Heart left ventricle (tissue), 16 donors: ENCODE measurements at places on chromosomes 11 and 22.

GRCh38 chr11:68983801-68984200 is 3.0 kb upstream of the MRGPRD start:
- H3K4me3 ChIP-seq: no peak overlapping the region
- no peaks in the 10 kb centered on the region for H3K36me3 ChIP-seq
- peaks cover 7% of the 10 kb centered on the region for H3K4me1 ChIP-seq
- H3K27ac ChIP-seq: no peak overlapping the region
- H3K27me3 ChIP-seq: no peaks in the 10 kb centered on the region

- H3K27me3 ChIP-seq: no peaks in the 10 kb centered on the region
- H3K36me3 ChIP-seq: peaks cover 32% of the 10 kb centered on the region
- no peak overlapping the region for H3K4me3 ChIP-seq
Measured at GRCh38 chr11:65213322-65214211, 31.8 kb downstream of the CAPN1 start.

DNA sequence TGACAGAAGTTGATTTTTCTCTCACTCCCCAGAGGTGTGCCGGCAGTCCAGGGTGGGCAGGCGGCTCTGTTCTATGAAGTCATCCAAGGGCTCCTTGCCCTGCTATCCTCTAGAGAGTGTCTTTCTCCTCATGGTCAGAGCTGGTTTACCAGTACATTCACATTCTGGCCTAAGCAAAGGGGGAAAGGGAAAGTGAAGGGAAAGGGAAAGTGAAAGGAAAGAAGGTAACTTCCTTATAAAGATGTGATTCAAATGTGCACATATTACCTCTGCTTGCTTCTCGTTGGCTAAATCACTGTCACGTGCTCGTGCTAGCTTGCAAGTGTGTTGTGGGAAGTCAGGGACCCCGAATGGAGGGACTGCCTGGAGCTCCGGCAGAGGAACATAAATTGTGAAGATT is 2.9 kb upstream of the HTATIP2 start:
- H3K27ac ChIP-seq: no peak overlapping the region
- peaks cover 13% of the 10 kb centered on the region for H3K4me1 ChIP-seq
- DNase-seq: no peak
- H3K36me3 ChIP-seq: no peaks in the 10 kb centered on the region
- no peaks in the 10 kb centered on the region for H3K27me3 ChIP-seq

DNA sequence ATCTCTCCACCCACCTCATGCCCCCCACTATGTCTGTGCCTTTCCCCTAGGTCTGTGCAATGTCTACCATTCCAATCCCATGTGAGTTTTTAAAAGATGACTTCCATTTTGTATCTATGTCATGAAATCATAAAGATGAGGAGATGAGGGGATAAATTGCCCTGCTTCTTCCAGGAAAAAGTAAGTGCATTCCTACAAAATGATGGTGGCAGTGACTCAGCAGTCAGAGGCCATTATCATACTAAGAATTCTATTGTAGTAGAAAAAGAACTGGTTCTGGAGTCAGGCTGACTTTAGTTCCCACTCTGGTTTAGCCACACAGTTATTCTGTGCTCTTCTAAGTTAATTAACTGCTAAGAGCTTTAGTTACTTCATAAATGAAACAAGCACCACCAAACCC is 89.6 kb upstream of the API5 start:
- H3K36me3 ChIP-seq: no peaks in the 10 kb centered on the region
- no peak overlapping the region for H3K27ac ChIP-seq
- H3K4me3 ChIP-seq: no peak overlapping the region
- no peaks in the 10 kb centered on the region for H3K4me1 ChIP-seq

DNA sequence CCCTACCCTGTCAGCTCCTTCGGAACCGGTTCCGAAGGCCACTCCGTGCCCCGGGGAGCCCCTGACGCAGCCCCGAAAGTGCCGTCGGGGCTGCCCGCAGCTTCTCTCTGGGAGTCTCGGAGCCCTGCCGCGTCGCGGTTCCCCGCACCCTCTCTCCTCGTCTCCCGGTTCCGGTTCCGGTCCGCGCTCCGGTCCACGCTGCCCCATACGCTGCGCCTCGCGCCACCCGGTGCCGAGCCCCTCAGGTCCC is 618 bp downstream of the MTA2 start:
- H3K36me3 ChIP-seq: peaks cover 62% of the 10 kb centered on the region
- peak overlapping the region; percentile 100 for H3K27ac ChIP-seq
- H3K27me3 ChIP-seq: no peaks in the 10 kb centered on the region

- H3K27ac ChIP-seq: no peak overlapping the region
- peaks cover 6% of the 10 kb centered on the region for H3K4me1 ChIP-seq
- H3K27me3 ChIP-seq: no peaks in the 10 kb centered on the region
- H3K4me3 ChIP-seq: no peak overlapping the region
Measured at GRCh38 chr22:24492391-24492790, 2.7 kb upstream of the UPB1 start.

GRCh38 chr11:95498722-95499425 is 267.9 kb upstream of the SESN3 start:
- peaks cover 7% of the 10 kb centered on the region for H3K4me1 ChIP-seq
- no peaks in the 10 kb centered on the region for H3K36me3 ChIP-seq
- no peak overlapping the region for H3K27ac ChIP-seq
- no peak overlapping the region for H3K4me3 ChIP-seq
- H3K27me3 ChIP-seq: no peaks in the 10 kb centered on the region

- DNase-seq: no peak
- H3K4me1 ChIP-seq: no peaks in the 10 kb centered on the region
- H3K36me3 ChIP-seq: peaks cover 98% of the 10 kb centered on the region
- no peaks in the 10 kb centered on the region for H3K27me3 ChIP-seq
- H3K4me3 ChIP-seq: no peak overlapping the region
Measured at GRCh38 chr11:93756748-93757147, 15.3 kb downstream of the C11orf54 start.

- no peak overlapping the region for H3K4me3 ChIP-seq
- no peaks in the 10 kb centered on the region for H3K36me3 ChIP-seq
- H3K27me3 ChIP-seq: no peaks in the 10 kb centered on the region
- no peak overlapping the region for H3K27ac ChIP-seq
Measured at GRCh38 chr11:19419021-19419750, 178.4 kb upstream of the E2F8 start.

GRCh38 chr11:33682446-33682845 is 18.2 kb downstream of the C11orf91 start:
- no peaks in the 10 kb centered on the region for H3K36me3 ChIP-seq
- no peak overlapping the region for H3K27ac ChIP-seq
- no peak overlapping the region for H3K4me3 ChIP-seq

- H3K4me1 ChIP-seq: no peaks in the 10 kb centered on the region
- H3K27me3 ChIP-seq: no peaks in the 10 kb centered on the region
- H3K4me3 ChIP-seq: no peak overlapping the region
- no peak for DNase-seq
Measured at GRCh38 chr11:31259797-31260196, 109.7 kb downstream of the DCDC1 start.

- H3K4me1 ChIP-seq: peaks cover 22% of the 10 kb centered on the region
- no peak overlapping the region for H3K27ac ChIP-seq
- no peak overlapping the region for H3K4me3 ChIP-seq
- no peak for DNase-seq
- H3K36me3 ChIP-seq: no peaks in the 10 kb centered on the region
Measured at GRCh38 chr22:42872821-42873220, 15.7 kb upstream of the ARFGAP3 start.

DNA sequence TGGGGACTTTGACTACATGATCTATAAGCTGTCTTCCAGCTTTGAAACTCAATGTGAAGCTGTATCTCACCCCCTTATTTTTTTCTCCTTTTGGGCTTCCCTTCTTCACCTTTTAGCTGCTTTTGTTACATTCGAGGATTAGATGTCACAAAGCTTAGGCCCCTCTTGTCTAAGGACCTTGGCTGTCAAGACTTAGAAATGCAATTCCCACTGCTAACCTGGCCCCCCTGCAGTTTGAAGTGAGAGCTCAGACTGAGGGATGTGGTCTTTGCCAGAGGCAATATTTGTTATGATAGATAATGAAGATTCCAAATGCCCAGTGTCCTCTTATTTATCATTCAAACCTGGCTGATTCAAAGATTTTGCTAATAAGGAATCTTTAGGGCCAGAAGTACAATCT is 128.3 kb downstream of the ARL14EP start:
- H3K27ac ChIP-seq: no peak overlapping the region
- peaks cover 15% of the 10 kb centered on the region for H3K4me1 ChIP-seq
- no peaks in the 10 kb centered on the region for H3K27me3 ChIP-seq
- DNase-seq: no peak

GRCh38 chr11:114924042-114924441 is 245.7 kb downstream of the NXPE2 start:
- H3K4me1 ChIP-seq: no peaks in the 10 kb centered on the region
- H3K27me3 ChIP-seq: no peaks in the 10 kb centered on the region
- no peak overlapping the region for H3K4me3 ChIP-seq
- H3K36me3 ChIP-seq: no peaks in the 10 kb centered on the region

DNA sequence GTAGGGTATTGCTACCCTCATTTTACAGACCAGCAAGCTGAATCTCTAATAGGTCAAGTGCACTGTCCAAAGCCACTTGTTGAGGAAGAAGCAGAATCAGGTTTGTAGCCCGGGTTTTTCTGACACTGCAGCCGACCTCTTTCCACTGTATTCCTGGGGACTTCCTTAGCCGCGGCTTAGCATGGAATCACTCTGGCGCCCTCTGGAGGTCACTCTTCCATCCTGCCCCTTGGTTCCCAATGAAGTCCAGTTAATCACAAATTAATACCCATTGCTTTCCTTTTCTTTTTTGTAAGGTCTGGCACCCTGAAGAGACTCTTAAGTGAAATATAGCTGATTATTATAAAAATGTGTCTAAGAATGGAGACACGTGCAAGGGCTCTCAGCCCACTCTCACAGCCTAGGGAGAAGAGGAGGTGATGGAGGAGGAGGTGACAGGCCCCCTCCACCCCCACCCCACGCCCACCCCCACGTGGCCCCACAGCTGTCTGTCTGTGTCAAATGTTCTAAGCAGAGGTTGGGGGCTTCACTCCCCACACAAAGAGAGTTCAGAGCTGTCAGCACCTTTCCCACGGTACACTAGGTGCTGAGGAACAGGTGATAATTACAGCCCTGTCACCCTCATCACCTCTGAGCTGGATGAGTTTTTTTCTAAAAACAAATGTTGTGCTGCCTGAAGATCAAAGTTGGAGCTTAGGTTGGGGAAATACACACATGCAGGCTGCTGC is 57.7 kb upstream of the DRD2 start:
- no peaks in the 10 kb centered on the region for H3K4me1 ChIP-seq
- no peaks in the 10 kb centered on the region for H3K36me3 ChIP-seq
- no peak overlapping the region for H3K4me3 ChIP-seq
- H3K27me3 ChIP-seq: no peaks in the 10 kb centered on the region
- peak; percentile 75 for DNase-seq

DNA sequence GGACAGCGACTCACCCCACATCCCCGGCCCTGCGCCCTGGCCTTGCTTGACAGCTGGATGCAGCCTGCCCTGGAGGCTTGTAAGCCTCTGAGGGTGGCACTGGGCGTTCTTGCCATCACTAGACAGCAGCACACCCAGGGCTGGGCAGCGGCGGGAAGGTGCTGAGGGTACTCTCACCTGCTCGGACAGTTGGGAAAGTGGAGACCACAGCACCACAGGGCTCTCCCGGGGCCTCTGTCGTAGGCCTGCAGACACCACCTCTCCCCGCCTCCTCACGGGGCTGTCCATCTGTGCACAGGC is 18.8 kb upstream of the BRSK2 start:
- H3K27me3 ChIP-seq: no peaks in the 10 kb centered on the region
- H3K36me3 ChIP-seq: no peaks in the 10 kb centered on the region
- no peak overlapping the region for H3K4me3 ChIP-seq
- H3K27ac ChIP-seq: no peak overlapping the region
- no peak for DNase-seq
- no peaks in the 10 kb centered on the region for H3K4me1 ChIP-seq

DNA sequence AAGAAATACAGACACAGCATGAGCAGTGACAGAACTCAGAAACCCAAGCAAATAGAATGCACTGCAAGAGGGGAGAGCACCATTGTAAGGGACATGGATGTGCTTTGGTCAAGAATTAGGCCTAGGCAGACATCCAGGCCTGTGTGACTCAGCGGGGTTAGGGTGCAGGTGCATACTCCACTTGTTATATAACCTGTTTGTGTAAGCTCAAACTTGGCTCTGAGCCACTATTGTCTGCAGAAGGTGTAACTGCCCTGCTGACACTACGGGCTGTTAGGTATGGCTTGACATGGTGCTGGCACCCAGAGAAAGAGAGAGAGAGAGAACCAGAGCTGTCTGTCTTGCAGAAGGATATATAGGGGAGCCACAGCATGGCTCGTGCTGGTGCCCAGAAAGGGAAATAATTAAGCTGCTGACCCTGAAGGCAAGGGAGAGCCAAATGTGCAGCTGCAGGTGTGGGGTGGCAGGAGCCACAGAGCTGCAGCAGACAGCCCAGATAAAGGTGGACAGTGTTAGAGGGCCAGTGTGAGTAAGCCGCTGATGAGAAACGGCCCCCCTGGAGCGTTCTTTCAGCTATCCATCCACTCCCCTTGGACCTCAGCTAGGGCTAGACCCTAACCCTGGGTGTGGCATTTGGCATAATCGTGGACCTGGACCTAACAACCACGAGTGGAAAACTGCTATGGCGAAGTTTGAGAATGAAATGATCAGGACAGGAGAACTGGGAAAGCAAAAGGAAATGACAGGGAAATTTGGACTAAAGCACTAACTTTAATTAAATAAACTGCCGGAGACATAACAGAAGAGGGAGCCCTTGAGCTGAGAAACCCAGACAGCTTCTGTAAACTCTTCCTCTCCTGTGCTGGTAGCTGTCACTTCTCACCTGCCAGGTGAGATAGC is 253.0 kb upstream of the CCDC179 start:
- no peaks in the 10 kb centered on the region for H3K36me3 ChIP-seq
- H3K27me3 ChIP-seq: no peaks in the 10 kb centered on the region
- H3K4me1 ChIP-seq: no peaks in the 10 kb centered on the region
- DNase-seq: no peak
- H3K4me3 ChIP-seq: no peak overlapping the region
- H3K27ac ChIP-seq: no peak overlapping the region

- no peaks in the 10 kb centered on the region for H3K36me3 ChIP-seq
- peak; percentile 44 for DNase-seq
- no peaks in the 10 kb centered on the region for H3K27me3 ChIP-seq
- H3K4me1 ChIP-seq: peaks cover 15% of the 10 kb centered on the region
Measured at GRCh38 chr22:42169055-42169469, 38.5 kb upstream of the CYP2D6 start.

- H3K27me3 ChIP-seq: no peaks in the 10 kb centered on the region
- H3K27ac ChIP-seq: peak overlapping the region; percentile 71
- H3K4me3 ChIP-seq: no peak overlapping the region
- H3K36me3 ChIP-seq: no peaks in the 10 kb centered on the region
- H3K4me1 ChIP-seq: peaks cover 94% of the 10 kb centered on the region
- no peak for DNase-seq
Measured at GRCh38 chr11:1530686-1531448, 41.2 kb downstream of the DUSP8 start.

DNA sequence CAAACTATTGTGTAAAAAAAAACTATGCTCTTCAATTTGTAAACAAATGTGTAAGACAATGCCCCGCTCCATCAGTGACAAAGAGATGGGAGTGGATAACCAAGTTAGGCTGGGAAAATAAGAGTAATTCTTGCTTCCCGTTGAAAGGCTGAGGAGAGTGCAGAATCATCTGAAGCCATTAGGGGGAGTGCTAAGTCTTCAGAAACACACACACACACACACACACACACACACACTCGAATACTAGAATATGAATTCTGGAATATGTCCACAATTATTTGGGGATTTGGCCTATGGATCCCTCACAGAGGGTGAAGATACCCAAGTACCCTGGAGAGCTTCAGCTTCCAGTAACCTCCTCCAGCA is 27.8 kb upstream of the ROBO3 start:
- peaks cover 43% of the 10 kb centered on the region for H3K27me3 ChIP-seq
- H3K36me3 ChIP-seq: no peaks in the 10 kb centered on the region
- H3K4me1 ChIP-seq: peaks cover 12% of the 10 kb centered on the region
- H3K27ac ChIP-seq: no peak overlapping the region
- no peak overlapping the region for H3K4me3 ChIP-seq

GRCh38 chr11:36376888-36377758 is 81.0 kb downstream of the PRR5L start:
- peaks cover 21% of the 10 kb centered on the region for H3K4me1 ChIP-seq
- no peak overlapping the region for H3K27ac ChIP-seq
- H3K4me3 ChIP-seq: peak overlapping the region; percentile 58
- peak; percentile 51 for DNase-seq
- H3K27me3 ChIP-seq: peaks cover 3% of the 10 kb centered on the region
